ENCODE measurements at places on chromosomes 3 and 15.

- DNase-seq, result no peak
Measured at GRCh38 chr3:57910990-57911389, 97.2 kb upstream of the FLNB start.

DNA sequence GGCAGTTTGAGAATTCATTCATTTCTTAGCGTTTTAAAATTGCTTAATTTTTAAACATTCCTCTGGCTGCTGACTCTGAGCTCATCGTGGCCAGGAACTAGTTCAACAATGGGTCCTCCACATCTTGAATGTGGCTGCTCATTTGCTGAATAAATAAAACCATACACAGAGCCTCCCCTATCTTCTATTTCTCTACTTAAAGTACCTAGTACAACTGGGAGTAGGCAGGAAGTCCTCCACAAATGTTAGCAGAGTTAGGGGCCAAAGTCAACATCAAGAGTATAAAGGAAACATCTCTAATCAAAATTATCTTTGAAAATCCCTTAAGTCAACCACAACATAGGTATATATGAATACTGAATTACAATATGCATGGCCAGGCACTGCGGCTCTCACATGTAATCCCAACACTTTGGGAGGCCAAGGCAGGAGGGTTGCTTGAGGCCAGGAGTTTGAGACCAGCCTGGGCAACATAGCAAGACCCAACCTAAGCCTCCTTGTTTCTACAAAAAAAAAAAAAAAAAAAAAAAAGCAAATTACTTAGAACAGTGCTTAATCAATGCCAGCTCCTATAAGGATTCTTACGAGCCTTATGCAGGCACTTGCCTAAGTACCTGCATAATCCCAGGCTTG is 57.5 kb upstream of the LMOD3 start:
- no peak for DNase-seq

- DNase-seq, result peak; percentile 60
Measured at GRCh38 chr15:31473385-31474058, 146.9 kb downstream of the KLF13 start.

DNA sequence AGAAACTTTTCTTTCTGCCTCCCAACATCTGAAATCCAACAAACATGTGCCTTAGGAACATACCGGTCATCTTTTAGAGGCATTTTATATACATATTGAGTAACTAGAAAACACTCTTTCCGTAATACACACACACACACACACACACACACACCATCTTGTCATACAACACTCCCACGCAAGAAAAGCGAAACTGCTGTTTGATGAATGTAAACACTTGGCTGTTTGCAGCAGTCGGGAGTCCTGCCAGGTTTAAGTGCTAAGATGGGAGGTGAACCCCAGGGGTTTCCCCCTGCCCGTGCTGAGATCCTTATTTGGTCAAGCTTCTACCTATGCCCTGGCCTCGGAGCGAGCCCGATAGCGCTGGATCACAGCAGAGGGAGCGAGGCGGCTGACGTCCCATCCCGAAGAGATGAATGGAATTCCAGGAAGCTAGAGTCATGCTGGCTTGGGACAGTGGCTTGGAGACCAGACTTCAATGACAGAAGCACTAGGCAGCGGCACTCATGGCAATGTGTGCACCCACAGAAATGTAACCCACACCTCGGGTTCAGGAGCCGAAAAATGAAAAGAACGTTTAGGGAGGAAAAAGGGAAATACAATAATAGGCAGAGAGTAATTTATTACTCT is 1.3 kb upstream of the THBS1 start:
- no peak for DNase-seq
